ENCODE measurements at places on chromosomes 5 and 9.

- DNase-seq = no peak
Measured at GRCh38 chr9:131986089-131986488, 93.6 kb downstream of the MED27 start.

GRCh38 chr9:17651725-17652124 is 72.9 kb downstream of the SH3GL2 start:
- DNase-seq = no peak

GRCh38 chr5:107809201-107810034 is 138.7 kb upstream of the EFNA5 start:
- no peak for DNase-seq

DNA sequence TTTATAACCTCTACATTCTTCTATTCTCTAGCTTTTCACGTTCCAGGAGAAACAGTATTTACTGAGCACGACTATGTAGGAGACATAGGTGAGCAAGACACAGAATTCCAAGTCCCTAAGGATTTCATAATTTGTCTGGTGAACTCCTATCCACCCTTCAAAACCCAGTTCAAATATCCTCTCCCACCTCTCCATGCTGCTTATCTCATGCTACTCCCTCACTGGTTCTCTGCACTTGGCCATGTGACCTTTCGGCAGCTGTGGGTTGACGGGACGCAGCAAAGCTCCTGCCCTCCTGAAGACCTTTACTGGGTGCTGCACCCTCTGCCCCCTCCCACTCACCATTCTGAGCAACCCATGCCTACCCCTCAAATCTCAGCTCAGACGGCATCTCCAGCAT is 173.2 kb downstream of the RGS3 start:
- DNase-seq = no peak

DNA sequence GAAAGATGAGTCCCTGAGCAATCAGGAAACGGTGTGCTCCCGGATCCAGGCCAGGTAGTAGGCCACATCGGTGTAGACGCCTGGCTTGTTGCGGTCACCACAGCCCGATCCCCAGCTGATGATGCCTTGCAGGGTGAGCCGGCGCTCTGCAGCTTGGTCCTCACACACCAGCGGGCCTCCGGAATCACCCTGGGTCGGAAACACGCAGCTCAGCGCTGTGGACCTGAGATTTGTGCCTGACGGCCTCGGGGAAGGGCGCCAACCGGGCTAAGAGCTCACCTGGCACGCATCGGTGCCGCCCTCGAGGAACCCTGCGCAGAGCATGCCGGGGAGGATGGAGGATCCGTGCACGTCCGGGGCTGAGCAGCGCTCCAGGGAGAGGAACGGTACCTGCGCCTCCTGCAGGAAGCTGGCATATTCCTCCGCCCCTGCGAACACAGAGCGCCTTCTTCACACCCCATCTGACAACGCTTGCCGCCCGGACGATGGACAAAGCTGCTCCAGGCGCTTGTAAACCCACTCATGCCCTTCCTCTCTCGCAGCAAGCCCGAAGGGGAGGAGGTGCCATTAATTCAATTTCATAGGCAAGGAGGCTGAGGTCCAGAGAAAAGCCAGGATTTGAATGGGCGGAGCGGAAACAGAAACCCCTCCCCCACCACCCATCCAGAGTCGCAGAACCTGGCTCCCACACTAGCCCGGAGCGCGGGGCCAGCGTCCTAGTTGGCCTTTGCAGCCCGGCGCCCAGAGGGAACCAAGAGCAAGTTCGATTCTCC is 2.0 kb upstream of the PFN3 start:
- peak; percentile 69 for DNase-seq

DNA sequence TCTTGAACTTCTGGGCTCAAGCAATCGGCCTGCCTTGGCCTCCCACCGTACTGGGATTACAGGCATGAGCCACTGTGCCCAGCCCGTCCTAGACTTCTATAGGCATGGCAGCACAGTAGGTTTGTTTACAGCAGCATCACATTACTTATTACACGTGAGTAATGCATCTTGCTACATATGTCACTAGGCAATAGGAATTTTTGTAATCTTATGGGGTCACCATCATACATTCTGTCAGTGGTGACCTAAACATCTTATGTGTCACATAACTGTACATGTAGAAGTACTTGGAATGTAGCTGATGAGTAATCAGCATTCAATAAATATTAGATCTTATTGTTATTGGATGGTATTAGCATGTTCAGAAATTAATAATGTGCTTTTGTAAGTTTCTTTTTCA is 22.9 kb upstream of the ABCA1 start:
- no peak for DNase-seq

GRCh38 chr5:148437249-148437648 is 53.5 kb downstream of the FBXO38 start:
- no peak for DNase-seq

DNA sequence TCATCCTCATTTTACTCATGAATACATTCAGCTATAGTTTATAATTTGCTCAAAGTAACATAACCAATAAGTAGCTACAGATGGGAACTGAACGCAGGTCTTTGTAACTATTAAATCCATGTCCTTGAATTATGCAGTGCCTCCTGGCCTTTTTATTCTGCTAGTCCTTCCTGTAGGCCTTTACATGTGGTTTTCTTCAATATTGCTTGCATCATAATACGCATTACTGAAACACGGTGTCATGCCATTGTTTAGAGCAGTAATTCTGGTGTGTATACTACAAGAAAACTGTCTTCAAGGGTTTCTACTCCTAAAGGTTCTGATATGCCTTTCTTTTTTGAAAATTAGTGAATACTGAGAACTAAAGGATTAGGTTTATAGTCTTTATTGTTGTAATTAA is 20.7 kb downstream of the CWC27 start:
- no peak for DNase-seq

DNA sequence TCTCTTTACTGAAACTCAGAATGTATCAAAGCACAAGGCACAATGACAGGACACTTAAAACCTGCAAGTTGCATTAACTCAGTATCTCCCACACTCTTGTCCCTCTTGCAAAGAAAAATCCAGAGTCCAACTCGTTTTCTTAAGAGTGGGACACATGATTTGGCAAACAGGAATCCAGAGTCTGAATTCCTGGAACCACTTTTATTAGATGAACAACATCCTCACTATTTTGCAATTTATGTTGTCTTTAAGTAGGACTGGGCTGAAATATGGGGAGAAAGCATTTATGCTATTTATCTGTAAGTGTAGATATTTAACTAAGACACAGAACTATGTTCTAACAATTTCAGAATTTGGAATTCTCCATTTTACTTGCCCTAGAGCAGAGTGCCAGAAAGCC is 69.1 kb downstream of the ABCA1 start:
- DNase-seq = no peak

GRCh38 chr5:164373876-164374275 is 868.5 kb downstream of the MAT2B start:
- no peak for DNase-seq

- no peak for DNase-seq
Measured at GRCh38 chr5:65871182-65871581, 55.2 kb upstream of the ERBIN start.

DNA sequence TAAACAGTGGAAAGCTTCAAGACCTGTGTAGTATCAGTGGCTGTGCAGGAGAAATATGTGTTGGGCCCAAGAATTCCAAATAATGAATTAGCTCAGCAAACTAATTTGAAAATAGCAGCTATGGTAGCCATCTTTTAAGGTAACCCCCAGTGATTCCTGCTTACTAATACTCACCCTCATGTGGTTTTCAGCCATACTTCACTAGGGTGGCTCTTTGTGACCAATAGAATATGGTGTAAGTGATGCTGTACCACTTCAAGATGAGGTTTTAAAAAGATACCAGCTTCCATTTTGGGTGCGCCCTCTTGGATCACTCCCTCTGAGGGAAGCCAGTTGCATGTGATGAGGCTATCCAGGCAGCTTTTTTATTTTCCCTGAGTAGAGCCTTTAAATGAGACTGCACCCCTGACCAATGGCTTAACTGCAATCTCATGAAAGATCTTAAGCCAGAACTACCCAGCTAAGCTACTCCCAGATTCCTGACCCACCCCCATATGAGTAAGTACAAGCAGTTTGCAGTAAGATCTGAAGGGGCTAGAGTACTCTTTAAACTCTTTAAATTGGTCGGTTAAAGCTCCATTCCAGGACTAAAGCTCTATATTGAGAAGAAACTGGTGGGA is 58.3 kb downstream of the UHRF2 start:
- no peak for DNase-seq
